ENCODE measurements at places on chromosomes 1 and 21. TPM values are rescaled to one million over a fixed set of nuclear protein-coding genes. Genes with fewer than 3 reads are reported as not detected.

AMY1B gene
- total RNA-seq: 0.45 TPM

PLPPR4 gene
- not detected for total RNA-seq

TDRD5 gene
- not detected for total RNA-seq

FCN3 gene
- total RNA-seq: 0.55 TPM

VWA5B1 gene
- total RNA-seq: not detected

ZBTB7B gene
- total RNA-seq: 134 TPM

ZNF281 gene
- 17.9 TPM for total RNA-seq

All from stomach (tissue), 19 donors.